CD14-positive monocyte (primary cell): ENCODE measurements at places on chromosomes 2 and 18. TPM values are rescaled to one million over a fixed set of nuclear protein-coding genes. Genes with fewer than 3 reads are reported as not detected.

GRCh38 chr2:189674374-189675112 is at the start of gene ANKAR:
TSS of gene ANKAR (plus strand) at chr2:189674670. CDS start at chr2:189676491, 1,821 bp downstream.
- H3K36me3 ChIP-seq = peaks cover 21% of the 10 kb centered on the region
- peak; percentile 89 for DNase-seq
- no peaks in the 10 kb centered on the region for H3K27me3 ChIP-seq
- H3K4me1 ChIP-seq = peaks cover 15% of the 10 kb centered on the region
- peak within 1 kb of the TSS; percentile 82 for H3K4me3 ChIP-seq

- no peak overlapping the region for H3K4me3 ChIP-seq
- no peaks in the 10 kb centered on the region for H3K36me3 ChIP-seq
- H3K27ac ChIP-seq = peak overlapping the region; percentile 11
Measured at GRCh38 chr2:148642891-148643416, 1.6 kb upstream of the EPC2 start.

DNA sequence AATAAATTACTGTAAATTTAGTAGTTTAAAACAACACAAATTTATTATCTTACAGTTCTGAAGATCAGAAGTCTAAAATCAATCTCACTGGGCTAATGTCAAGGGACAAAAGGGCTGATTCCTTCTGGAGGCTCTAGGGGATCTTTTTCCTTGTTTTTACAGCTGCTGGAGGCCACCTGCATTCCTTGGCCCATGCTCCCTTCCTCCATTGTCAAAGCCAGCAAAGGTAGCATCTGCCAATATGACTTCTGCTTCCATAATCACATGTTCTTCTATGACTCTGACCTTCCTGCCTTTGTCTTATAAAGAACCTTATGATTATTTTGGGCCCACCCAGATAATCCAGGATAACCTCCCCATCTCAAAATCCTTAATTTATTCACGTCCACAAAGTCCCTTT is 46.0 kb upstream of the FAM136A start:
- H3K36me3 ChIP-seq = no peaks in the 10 kb centered on the region
- no peak overlapping the region for H3K4me3 ChIP-seq
- no peak overlapping the region for H3K27ac ChIP-seq

DNA sequence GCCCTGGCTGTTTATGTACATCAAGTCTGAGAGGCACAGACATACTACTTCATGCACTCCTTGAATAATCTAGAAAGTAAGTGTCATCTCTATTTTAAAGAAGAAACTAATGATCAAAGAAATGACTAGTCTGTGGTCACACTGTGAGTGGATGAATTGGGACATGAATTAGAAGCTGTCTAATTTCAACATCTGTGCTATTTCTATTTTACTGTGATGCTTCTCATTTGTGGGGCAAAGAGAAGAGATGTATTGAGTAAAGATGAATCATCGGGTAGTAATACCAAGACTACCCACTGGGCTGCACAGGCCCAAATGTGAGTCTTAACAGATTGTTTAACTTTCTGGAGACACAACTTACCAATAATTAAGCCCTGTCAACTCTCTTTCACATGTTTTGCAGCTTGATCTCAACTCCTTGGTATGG is 42.4 kb upstream of the MTIF2 start:
- DNase-seq = no peak
- no peaks in the 10 kb centered on the region for H3K4me1 ChIP-seq
- H3K27me3 ChIP-seq = no peaks in the 10 kb centered on the region
- no peak overlapping the region for H3K4me3 ChIP-seq

DNA sequence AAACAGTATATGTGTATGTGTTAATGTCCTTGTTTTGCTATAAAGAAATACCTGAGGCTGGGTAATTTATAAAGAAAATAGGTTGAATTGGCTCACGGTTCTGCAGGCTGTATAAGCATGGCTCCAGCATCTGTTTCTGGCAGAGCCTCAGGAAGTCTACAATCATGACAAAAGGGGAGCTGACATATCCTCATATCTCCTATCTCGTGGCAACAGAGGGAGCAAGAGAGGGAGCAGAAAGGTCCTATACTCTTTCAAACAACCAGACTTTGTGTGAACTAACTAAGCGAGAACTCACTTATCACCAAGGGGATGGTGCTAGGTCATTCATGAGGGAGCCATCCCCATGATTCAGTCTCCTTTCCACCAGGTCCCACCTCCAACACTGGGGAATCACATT is 13.0 kb downstream of the CALCRL start:
- no peaks in the 10 kb centered on the region for H3K36me3 ChIP-seq
- H3K4me3 ChIP-seq = no peak overlapping the region
- no peaks in the 10 kb centered on the region for H3K27me3 ChIP-seq
- DNase-seq = no peak
- no peak overlapping the region for H3K27ac ChIP-seq
- H3K4me1 ChIP-seq = no peaks in the 10 kb centered on the region

DNA sequence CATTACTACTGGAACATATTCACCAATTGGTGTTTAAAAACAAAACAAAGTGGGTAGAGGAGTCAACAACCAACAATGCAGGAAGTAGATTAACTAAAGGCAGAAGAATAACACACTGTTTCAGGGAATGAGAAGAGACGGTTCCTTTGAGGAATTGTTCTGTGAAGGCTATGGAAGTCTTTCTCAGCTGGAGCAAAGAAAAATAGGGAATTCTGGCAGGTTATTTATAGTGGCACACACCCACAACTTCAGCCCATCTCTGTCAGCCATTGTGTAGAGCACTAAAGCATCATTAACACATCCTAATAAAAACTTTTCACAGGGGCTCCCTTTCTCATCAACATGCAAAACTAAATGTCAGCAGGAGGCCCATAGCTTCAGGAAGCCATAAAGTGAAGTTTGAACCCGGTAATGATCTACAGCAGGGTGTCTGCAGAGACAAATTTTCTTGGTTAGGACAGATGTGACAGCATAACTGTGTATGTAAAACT is 113.6 kb downstream of the CDH2 start:
- no peaks in the 10 kb centered on the region for H3K4me1 ChIP-seq
- DNase-seq = no peak
- no peaks in the 10 kb centered on the region for H3K36me3 ChIP-seq
- no peak overlapping the region for H3K4me3 ChIP-seq
- no peaks in the 10 kb centered on the region for H3K27me3 ChIP-seq
- H3K27ac ChIP-seq = no peak overlapping the region

GRCh38 chr2:99903981-99904380 is 238.4 kb downstream of the AFF3 start:
- H3K27ac ChIP-seq = no peak overlapping the region
- no peaks in the 10 kb centered on the region for H3K36me3 ChIP-seq
- no peak overlapping the region for H3K4me3 ChIP-seq
- H3K27me3 ChIP-seq = no peaks in the 10 kb centered on the region
- no peaks in the 10 kb centered on the region for H3K4me1 ChIP-seq
- DNase-seq = no peak

DNA sequence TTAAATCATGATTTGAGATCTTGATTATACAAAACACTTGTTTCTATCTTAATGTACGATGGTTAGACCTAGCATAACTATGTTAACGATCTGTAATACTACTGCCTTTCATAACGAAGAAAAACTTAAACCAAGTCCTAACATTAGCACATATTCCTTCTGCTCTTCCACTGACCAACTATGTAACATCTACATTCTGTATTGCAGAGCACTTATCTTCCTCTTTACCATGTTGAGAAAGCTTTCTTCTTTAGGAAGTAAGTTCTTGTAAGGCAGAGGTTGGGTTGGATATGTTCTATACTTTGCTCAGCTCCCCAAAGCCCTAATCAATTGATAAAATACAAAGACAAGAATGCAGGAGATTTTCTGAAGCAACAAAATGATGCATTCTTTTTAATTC is 7.9 kb upstream of the ZNF407 start:
- H3K27me3 ChIP-seq = no peaks in the 10 kb centered on the region
- no peaks in the 10 kb centered on the region for H3K36me3 ChIP-seq
- peaks cover 55% of the 10 kb centered on the region for H3K4me1 ChIP-seq
- H3K4me3 ChIP-seq = peak overlapping the region; percentile 62
- peak overlapping the region; percentile 87 for H3K27ac ChIP-seq
- DNase-seq = peak; percentile 80

DNA sequence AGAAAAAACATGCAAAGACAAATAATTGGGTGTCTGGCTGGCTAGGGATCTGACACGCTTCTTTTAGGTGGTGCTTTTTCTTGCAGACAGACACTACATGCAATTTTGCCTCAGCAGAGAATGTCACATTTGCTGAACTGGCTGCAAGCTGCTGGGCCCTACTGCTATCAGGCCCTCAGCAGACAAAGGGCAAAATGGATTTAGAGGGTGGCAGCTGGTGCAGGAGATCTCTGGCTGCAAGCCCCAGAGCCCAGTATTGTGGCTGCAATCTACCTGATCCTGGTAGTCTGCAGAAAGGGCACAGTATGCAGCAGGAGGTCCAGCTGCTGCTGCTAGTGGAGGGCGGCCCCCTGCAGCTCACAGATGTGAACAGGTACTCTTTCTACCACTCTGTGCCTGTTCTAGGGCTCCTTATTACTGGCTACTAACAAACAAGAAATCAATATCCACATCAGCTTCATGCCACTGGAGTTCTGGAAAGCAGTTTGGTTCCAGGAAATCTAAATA is 796.7 kb upstream of the CELF4 start:
- no peaks in the 10 kb centered on the region for H3K27me3 ChIP-seq
- no peak for DNase-seq
- no peak overlapping the region for H3K4me3 ChIP-seq
- no peaks in the 10 kb centered on the region for H3K4me1 ChIP-seq

GRCh38 chr2:68489282-68489681 is 21.9 kb downstream of the APLF start:
- no peaks in the 10 kb centered on the region for H3K27me3 ChIP-seq
- H3K36me3 ChIP-seq = no peaks in the 10 kb centered on the region
- H3K27ac ChIP-seq = no peak overlapping the region
- H3K4me1 ChIP-seq = no peaks in the 10 kb centered on the region
- DNase-seq = no peak

- no peak overlapping the region for H3K4me3 ChIP-seq
- H3K4me1 ChIP-seq = no peaks in the 10 kb centered on the region
- no peak overlapping the region for H3K27ac ChIP-seq
- no peaks in the 10 kb centered on the region for H3K36me3 ChIP-seq
Measured at GRCh38 chr18:75507636-75508035, 80.1 kb upstream of the SMIM21 start.

DNA sequence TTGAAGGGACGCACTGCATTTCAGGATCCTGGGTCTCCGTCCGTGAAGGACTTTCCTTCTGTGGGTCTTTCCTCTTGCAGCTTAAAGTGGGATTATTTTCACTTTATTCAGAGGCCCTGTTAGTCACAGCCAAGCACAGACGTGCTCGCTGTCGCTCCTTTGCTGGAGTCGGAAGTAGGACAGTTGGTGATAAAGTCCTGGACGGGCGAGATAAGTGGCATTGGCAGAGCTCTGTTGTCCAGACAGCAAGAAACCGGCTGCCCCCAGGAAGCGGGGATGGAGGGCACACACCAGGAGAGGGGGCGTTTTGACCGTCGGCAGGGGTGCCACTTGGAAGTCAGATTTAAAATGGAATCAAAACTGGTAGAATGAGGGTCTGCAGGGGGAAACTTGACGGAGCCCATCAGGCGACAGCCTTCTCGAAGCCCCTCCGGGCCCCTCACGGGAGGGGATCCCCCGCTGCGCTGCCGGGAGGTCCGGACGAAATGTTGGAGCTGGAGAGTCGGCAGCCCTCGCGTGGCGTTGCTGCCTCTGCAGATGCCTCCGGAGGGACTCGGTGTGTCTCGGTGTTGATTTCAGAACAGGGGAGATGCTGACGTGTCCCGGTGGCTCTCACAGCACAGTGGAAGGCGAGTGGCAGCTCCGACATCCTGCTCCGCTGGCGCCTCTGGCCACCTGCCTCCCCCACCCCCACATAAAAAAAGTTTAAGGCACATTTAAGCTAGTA is 124.2 kb downstream of the NFATC1 start:
- no peaks in the 10 kb centered on the region for H3K36me3 ChIP-seq
- H3K27me3 ChIP-seq = no peaks in the 10 kb centered on the region
- no peak overlapping the region for H3K4me3 ChIP-seq
- H3K4me1 ChIP-seq = peaks cover 21% of the 10 kb centered on the region
- H3K27ac ChIP-seq = no peak overlapping the region

- H3K4me1 ChIP-seq = peaks cover 17% of the 10 kb centered on the region
- H3K27me3 ChIP-seq = peaks cover 7% of the 10 kb centered on the region
- DNase-seq = no peak
Measured at GRCh38 chr18:50312296-50313030, 25.0 kb upstream of the CXXC1 start.

GRCh38 chr2:198371921-198372543 is 567.6 kb downstream of the PLCL1 start:
- DNase-seq = no peak
- no peak overlapping the region for H3K4me3 ChIP-seq
- H3K4me1 ChIP-seq = no peaks in the 10 kb centered on the region
- no peaks in the 10 kb centered on the region for H3K36me3 ChIP-seq
- H3K27me3 ChIP-seq = no peaks in the 10 kb centered on the region
- H3K27ac ChIP-seq = no peak overlapping the region

- H3K36me3 ChIP-seq = no peaks in the 10 kb centered on the region
- H3K27ac ChIP-seq = no peak overlapping the region
Measured at GRCh38 chr18:11570073-11570588, 39.3 kb upstream of the SLC35G4 start.

GRCh38 chr2:52475590-52475989 is 1292.0 kb upstream of the CHAC2 start:
- no peak for DNase-seq
- no peaks in the 10 kb centered on the region for H3K36me3 ChIP-seq
- H3K4me1 ChIP-seq = no peaks in the 10 kb centered on the region
- no peaks in the 10 kb centered on the region for H3K27me3 ChIP-seq

GRCh38 chr18:37452682-37453385 is 112.8 kb downstream of the CELF4 start:
- H3K27ac ChIP-seq = no peak overlapping the region
- H3K4me1 ChIP-seq = no peaks in the 10 kb centered on the region
- H3K36me3 ChIP-seq = no peaks in the 10 kb centered on the region
- H3K4me3 ChIP-seq = no peak overlapping the region

DNA sequence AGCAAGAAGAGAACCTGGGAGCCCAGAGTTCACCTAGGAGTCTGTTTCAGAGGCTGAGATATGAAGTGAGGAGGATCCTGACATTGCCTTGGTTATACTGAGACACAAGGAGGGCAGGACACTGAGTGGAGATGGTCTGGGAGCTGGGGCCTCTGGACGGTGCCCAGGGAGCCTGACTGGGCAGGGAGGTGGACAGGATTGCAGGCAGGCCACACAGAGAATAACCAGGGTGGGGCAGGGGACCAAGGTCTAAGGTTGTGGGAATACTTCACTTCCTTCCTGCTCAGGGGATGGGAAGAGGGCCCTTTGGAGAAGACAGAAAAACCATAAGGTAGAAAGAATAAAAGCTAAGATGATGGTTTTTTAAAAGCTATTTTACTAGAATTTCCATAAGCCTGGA is 18.7 kb downstream of the EDAR start:
- no peak overlapping the region for H3K4me3 ChIP-seq
- H3K27ac ChIP-seq = no peak overlapping the region
- H3K36me3 ChIP-seq = no peaks in the 10 kb centered on the region
- H3K4me1 ChIP-seq = no peaks in the 10 kb centered on the region

SATB2 gene
- 0.38 and 0.69 TPM in 2 replicates for polyA plus RNA-seq

FSHR gene
- not detected in 2 replicates for polyA plus RNA-seq

AQP12B gene
- polyA plus RNA-seq = not detected in 2 replicates

STARD6 gene
- not detected in 2 replicates for polyA plus RNA-seq

RTP5 gene
- polyA plus RNA-seq = not detected

OR6B2 gene
- polyA plus RNA-seq = not detected in 2 replicates

IL37 gene
- not detected for polyA plus RNA-seq

DSC2 gene
- polyA plus RNA-seq = 11.3 TPM

NEURL3 gene
- not detected for polyA plus RNA-seq

RTN4 gene
- 163 TPM for polyA plus RNA-seq
